ENCODE measurements at places on chromosomes 5 and 9.

DNA sequence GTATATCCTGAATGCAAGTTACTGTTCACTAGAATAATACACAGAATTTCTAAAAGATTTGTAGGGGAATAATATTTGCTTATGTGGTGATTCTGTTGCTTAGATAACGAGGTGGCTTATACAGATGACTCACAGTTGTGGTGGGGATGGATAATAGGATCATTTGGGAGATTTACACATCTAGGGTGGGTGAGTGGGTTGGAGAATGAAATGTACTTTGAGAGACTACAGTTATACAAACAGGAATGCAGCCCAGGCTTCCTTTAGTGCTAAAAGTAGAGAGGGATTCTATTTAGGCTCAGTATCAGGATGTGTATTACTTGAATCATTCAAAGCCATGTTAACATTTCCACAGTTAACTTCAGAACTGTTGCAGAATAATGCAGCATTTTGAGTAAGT is 1.8 kb downstream of the CTXN3 start:
- DNase-seq = no peak

GRCh38 chr5:179195561-179196404 is 135.6 kb downstream of the ZNF354C start:
- DNase-seq = no peak

DNA sequence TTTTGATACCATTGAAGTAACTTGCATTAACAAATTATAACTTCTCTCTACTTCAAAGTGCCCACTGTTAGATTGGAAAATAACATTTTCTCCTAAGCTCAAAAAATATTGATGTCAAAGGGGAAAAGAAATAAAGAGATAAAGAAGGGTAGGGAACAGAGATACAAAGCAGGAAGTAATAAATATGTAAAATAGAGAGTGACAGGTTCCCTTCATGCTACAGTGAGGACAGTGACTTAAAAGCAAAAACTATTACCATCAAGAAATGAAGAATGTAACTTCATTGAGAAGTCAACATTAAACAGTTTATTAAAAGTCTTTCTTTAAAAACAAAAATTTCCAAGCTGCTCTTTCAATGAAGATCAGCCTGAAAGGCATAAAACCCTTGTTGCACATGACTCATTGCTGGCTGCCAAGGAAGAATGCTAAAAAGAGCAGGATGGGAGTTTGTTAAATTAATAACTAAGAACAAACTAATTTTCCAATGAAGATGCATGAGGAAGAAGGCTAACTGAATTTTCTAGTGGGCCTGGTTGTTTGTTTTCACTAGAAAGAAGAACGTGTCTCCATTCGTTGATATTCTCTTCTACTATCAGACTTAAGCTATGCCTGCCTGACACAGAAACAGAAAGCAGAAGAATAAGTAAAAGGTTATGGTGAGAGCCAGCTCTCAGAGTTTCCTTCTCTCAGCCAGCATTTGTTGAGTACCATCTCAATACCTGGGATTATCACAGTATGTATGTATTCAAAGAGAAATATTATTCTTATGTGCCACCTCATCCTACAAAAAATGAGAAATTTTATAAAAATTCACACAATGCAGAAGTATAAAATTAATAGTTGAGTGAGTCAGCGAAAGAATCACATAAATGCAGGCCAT is 197.8 kb upstream of the NREP start:
- peak; percentile 61 for DNase-seq

DNA sequence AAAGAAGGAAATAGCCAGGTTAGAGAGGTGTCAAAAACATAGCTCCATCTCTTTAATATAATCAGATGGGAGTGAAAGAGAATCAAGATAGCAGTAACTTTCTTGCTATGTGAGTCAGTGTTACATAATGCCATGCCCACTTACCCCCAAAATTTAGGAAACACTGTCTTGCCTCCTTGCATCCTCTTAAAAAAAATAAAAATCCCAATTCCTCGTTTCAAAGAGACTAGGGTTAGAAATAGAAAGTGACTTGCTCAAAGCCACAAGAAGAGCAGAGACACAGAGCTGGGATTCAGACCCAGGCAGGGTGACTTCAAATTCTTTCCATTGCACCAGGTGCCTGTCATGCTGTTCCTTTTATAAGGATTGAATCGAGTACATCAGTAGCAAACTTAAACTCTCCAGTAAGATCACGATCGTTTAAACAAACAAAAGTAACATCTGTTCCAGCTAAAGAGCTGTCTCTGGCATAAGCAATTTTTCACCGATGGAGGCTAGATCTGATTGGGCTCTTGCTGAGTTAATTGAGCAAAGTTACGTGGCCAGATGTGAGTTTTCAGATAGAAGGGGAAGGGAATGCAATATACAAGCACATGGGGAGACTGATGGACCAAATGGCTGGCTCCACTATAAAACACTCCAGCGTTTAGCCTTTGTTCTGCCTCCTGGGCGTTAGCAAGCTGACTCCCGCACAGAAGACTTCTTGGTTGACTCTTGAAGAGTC is 176.9 kb downstream of the PALM2AKAP2 start:
- DNase-seq = no peak

DNA sequence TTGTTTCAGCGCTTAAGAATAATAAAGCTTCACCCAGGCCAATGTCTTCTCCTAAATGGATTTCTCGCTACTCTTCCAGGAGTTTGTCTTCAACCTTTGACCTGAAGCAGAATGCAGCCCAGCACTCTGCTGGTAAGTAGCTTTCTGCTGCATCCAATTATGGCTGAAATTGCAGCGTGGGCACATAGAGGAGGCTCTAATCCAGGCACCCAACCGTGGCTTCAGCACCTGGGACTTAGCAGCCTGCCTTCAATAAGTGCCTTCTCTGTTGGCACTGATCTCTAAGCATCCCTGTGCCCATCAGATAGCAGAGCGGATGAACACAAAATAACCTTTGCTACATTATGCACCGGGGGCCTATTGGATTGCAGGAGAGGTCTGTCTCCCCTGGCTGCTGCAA is 105.2 kb downstream of the TRIM32 start:
- DNase-seq = no peak

- DNase-seq = no peak
These were observed 25.3 kb upstream of the PPP1R2B start for GRCh38 chr5:156824800-156825199.

GRCh38 chr5:168844016-168844921 is 265.1 kb upstream of the PANK3 start:
- DNase-seq = no peak

DNA sequence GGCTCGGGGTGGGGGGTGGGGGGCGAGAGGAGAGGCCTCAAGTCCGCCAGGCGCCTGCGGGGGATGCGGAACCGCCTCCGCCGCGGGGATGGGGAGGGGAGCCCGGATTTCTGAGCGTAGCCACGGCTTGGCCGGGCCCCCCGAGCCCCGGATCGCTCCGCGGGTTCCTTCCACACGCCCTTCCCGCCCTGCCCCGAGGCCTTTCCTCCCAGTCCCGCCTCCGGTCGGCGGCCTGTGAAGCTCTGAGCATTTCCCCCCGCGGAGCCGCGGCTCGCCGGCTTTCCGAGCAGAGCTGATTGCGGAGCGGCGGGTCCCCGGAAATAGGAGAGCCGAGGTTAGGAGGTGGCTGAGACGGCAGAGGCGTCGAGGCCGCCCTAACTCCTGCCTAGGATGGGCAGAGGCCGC is 6.1 kb downstream of the IRX4 start:
- DNase-seq = no peak

GRCh38 chr5:110288766-110289511 is 437.5 kb downstream of the TMEM232 start:
- DNase-seq = no peak

DNA sequence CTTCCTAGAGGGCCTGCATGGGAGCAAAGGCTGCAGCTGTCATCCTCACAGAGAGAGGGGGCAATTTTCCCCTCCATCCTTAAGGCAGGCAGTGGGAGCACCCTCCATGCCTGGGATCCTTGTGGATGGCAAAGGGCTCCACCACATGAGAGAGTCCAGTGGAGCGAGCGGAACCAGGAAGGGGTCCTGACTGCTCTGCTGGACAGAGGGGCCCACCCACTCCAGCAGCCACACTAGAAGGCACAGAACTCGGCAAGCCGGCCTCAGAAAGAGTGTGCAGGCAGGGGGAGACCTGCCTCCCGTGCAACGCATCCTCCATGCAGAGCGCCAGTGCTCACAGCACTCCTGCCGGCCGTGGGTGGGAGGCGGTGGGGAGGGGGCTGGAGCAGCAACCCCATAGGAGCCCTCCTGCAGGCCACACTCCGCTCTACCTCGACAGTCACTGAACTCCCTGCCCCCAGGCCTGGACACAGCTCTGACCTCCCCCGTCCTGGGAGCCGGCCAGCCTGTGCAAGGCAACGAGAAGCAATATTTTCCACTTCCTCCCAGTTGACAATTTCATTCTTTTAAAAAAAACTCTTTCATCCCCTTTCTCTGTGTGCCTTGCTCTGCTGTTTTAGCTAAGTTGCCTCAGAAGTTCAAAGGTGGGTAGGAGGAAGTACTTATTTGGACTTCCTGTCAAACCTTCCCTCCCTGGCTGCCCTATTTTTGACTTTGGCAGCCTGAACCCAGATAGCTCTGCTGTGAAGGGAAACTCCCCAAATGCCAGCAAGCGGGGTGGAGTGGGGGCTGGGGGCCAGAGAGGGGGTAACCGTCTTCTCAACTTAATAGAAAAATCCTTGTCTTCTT is 5.3 kb upstream of the LCP2 start:
- no peak for DNase-seq

DNA sequence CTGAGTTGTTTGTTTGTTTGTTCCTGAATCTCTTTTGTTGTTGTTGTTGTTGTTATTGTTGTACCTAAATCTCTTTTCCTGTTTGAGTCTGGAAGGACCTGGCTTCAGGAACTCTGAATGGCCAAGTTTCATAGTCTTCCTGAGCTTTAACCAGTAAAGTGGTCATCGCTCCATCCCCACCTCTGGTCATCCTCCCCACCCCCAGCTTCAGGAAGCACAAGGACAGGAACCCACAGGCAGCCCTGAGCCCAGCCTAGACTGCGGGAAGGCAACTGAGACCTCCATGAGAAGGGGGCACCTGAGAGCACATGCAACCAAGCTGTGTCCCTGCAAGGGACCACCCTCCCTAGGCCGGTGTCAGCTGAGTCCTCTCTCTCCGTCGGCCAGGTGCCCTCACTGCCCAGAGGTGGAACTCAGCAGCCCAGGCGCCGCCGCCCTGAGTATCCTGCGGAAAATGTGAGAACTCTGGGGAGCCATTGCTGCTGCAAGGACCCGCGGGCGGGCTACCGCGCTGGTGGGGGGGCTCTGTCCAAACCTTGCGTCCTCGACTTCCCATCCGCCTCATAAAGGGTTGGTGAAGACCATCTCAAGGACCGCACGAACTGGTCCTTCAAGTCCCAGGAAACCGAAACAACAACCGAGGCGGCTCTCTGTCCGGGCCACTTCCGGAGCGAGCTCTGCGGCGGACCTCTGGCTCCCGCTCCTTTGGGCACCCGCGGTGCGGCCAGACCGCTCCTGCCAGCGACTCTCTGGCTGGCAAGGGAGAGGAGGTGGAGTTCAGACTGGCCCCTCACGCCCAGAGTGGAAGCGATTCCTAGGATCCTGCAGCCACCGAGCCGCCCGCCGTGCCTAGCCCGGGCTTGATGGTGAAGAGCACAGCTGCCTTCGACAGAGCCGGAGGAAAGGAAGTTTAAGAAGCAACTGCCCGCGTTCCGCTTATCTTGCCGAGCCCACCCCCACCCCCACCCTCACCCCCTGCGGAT is 4.2 kb downstream of the BARX1 start:
- DNase-seq = peak; percentile 46

- peak; percentile 50 for DNase-seq
These were observed 43.4 kb upstream of the KIAA1958 start for GRCh38 chr9:112443200-112443599.

DNA sequence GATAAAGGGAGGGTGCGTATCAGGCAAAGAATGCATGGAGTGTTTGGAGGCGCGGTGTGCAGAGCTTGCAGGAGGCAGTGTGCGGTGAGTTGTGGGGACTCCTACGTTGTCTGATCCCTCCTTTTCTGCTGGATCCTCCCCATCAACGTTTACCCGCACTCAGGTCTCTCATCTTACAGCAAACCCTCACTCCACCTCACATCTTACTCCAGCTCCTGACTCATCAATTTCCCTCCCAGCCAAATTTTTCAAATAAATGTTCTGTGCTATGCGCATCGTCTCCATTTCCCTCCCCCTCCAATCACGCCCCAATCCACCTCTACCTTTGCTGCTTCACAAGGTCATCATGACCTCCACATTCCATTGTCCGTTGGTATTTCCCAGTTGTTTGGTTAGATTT is 138.9 kb upstream of the KLF4 start:
- DNase-seq = no peak

GRCh38 chr5:926417-927171 is 33.9 kb downstream of the TRIP13 start:
- DNase-seq = peak; percentile 24

DNA sequence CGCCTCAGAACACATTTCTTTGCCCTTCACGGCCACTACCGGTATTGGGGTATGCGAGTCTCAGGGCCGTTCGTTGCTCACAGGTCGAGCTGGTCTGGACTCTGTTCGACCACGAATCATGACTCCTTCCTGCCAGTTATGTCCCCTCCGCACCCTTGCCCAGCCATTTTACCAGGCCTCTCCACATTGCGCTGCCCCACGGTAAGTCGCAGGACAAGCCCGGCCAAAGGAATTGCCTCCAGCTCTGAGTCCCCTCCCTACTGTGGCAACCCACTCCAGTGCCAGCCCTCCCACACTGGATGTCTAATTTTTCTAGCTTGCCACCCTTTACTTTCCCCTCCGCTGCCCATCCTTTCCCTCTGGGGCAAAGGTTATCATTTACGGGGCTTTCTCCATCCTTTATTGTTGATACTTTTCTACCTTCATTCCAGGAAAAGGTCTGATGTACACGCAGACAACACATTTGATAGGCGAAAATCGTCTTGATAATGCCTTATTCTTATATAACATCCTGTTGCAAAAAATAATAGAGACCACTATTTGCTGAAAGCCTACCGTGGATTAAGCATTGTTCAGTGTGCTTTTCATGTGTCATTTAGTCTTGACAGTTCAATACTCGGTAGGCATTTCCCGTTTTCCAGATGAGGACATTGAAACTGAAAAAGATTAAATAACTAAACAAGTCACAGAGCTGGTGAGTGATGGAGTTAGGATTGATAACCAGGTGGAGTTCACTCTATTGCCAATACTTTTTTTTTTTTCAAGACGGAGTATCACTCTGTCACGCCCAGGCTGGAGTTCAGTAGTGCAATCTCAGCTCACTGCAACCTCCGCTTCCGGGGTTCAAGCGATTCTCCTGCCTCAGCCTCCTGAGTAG is 958 bp upstream of the HSPA5 start:
- no peak for DNase-seq

- no peak for DNase-seq
These were observed 259.9 kb downstream of the SYK start for GRCh38 chr9:91061506-91061905.

All from trophoblast cell (in vitro differentiated cells and primary cell).